Thymus (tissue), 14 donors: ENCODE measurements at places on chromosomes 6 and 20. TPM values are rescaled to one million over a fixed set of nuclear protein-coding genes. Genes with fewer than 3 reads are reported as not detected.

GRCh38 chr6:108518714-108519576, 41.8 kb upstream of the FOXO3 start:
- H3K27me3 ChIP-seq, result no peaks in the 10 kb centered on the region
- no peak for DNase-seq
- H3K4me1 ChIP-seq, result no peaks in the 10 kb centered on the region
- H3K27ac ChIP-seq, result no peak overlapping the region
- H3K4me3 ChIP-seq, result no peak overlapping the region
- H3K36me3 ChIP-seq, result no peaks in the 10 kb centered on the region

- no peak overlapping the region for H3K27ac ChIP-seq
- H3K36me3 ChIP-seq, result no peaks in the 10 kb centered on the region
- no peak overlapping the region for H3K4me3 ChIP-seq
- no peaks in the 10 kb centered on the region for H3K4me1 ChIP-seq
These were observed 1016.4 kb downstream of the KIF16B start for GRCh38 chr20:15556869-15557268.

GRCh38 chr20:47370850-47371782, 14.6 kb upstream of the ZMYND8 start:
- no peaks in the 10 kb centered on the region for H3K36me3 ChIP-seq
- H3K27ac ChIP-seq, result no peak overlapping the region
- H3K27me3 ChIP-seq, result no peaks in the 10 kb centered on the region
- H3K4me3 ChIP-seq, result no peak overlapping the region

- H3K4me3 ChIP-seq, result no peak overlapping the region
- no peak for DNase-seq
- no peak overlapping the region for H3K27ac ChIP-seq
- H3K36me3 ChIP-seq, result no peaks in the 10 kb centered on the region
- peaks cover 3% of the 10 kb centered on the region for H3K4me1 ChIP-seq
These were observed 13.4 kb upstream of the BTN3A2 start for GRCh38 chr6:26351544-26351953.

DNA sequence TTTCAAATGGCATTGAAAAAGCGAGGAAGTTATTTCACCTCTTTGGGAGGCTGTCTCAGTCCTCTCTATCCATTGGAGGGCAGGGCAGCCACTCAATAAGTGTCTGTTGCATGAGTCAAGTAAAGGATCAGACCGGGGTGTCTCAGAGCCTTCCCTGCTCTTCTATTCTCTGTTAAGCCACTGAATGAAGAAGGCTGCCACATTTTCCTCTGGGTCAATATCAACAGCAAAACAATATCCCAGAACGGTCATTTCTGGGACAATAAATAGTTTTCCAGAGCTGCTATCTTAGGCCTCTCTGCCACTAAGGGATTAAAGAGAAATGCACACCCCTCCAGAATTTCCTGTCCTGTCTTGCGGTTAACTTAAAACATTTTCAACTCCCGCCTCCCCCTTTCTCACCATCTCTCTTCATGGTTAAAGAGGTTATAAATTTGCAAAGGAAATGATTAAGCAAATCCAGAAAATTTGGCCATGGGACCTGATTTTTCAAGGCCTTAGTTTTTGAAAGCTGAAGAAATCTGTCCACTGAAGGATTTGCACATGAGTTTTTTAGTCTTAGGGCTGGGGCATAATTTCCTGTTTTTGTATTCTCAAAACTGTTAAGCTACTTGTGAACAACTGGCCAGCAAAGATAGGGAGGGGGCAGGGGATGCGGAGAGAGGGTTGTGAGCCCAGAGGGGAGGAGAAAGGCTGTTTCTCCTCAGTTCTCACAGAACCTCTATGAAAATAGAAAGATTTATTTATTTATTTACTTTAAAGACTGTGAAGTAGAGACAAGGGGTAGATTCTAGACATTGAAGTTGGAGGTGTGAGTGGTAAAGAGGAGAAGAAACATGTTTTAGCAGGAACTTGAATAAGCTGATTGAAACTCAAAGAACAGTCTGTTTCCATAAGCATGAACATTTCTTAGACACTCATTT, 135.7 kb downstream of the BCAS1 start:
- H3K4me3 ChIP-seq, result no peak overlapping the region
- peaks cover 25% of the 10 kb centered on the region for H3K4me1 ChIP-seq
- no peaks in the 10 kb centered on the region for H3K36me3 ChIP-seq
- H3K27me3 ChIP-seq, result no peaks in the 10 kb centered on the region
- DNase-seq, result no peak
- H3K27ac ChIP-seq, result peak overlapping the region; percentile 31

Gene STX11
- 3.2 TPM for total RNA-seq
